ENCODE measurements at places on chromosomes 6 and 20.

DNA sequence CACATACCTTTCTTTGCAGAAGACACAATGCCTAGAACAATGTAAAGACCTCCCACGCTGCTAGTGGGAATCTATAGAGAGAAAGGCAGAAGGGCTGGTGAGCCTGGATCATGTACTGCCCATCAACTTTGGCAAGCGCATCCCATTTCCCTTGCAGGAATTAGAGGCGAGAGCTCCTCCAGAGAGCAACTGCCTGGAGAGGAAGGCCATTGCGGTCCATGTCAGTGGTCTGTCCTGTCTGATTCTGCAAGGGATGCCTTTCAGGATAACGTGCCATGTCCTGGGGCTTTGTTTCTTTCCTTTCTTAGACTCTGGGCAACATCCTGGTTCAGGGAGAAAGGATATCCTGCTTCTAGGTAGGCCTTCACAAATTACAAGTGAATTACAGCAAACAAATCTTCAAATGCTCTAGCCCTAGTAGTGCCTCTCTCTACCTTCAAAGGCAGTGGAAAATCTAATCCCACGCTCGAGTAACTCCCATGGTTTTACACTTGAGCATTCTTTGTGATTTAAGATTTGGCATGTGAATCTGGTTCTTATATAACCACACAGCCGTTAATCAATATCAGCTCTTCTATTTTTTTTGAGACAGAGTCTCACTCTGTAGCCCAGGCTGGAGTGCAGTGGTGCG, 38.5 kb downstream of the GCNT2 start:
- DNase-seq, result no peak

DNA sequence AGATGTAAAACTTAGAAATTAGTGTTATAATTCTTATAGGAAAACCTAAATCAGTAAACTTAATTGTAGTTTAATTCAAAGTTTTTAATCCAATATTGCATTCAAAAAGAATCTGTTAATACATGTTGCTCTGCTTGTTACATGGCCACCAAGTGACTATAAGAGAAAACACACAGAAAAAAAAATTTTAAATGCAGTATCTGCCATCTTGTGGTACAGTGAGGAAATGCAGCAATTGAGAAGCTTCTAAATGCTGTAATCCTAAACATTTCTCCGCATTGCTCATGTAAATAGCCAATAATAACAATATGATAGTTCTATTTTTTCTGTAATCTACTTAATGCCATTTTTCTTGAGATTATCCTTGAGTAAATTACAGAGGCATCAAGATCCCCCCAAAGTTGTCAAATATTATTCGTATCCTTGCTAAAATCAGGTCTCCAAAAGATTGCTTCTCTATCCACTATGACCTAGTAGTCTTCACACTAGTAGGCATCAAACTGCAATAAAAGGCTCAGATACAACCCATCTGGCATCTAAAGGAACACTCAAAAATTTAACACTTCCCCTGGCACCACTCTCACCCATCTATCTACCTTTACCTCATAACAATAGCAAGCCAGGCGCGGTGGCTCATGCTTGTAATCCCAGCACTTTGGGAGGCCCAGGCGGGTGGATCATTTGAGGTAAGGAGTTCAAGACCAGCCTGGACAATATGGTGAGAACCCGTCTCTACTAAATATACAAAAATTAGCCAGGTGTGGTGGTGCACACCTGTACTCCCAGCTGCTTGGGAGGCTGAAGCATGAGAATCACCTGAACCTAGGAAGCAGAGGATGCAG, 34.6 kb downstream of the HDAC2 start:
- DNase-seq, result no peak

GRCh38 chr20:62020935-62021701, 44.6 kb downstream of the TAF4 start:
- peak; percentile 57 for DNase-seq

DNA sequence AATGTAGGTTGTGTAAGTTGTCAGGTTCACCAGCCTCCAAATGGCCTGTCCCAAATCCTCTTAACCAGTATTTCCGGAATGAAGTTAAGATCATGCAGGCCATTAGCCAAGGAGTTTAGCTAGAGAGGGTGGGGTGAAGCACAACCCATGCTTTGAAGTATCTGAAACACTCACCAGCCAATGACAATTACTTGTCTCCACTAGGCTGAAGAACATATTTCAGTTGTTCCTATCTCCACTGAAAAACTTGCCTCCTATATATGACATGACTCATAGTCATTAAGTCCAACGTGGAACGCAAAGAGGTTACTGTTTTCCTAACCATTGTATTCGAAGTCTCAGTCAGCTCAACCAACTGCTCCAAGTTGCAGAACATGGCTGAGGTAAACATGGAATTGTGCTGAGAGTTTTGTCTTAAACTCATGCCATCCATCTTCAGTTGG, 37.4 kb upstream of the TNFAIP3 start:
- no peak for DNase-seq

DNA sequence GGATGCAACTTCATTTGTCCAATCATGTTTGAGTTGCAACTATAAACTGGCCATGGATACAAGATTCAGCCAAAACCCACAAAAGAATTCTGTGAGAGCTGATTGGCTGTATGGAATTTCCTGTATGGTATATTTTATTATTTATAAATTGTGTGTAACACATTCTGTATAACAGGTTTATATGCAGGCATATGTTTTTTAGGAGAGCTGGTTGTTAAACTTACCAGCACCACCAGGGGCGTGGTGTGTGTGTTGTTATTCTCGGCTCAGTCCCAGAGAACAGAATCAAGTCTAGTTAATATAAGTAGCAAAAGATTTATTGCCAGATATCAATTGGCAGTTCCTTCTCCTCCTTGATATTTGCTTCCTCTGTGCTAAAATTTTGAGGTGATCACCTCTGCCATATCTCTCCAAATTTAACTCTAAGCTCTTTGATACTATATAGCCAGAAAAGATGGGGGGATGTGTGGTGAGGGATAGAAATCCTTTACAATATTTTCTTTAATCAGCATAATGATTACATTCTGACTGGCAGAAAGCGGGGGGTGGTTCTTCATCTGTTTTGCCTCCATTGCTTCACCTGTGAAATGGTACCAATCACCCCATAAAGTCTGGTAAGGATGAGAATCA, 22.9 kb downstream of the CNBD2 start:
- DNase-seq, result no peak

- DNase-seq, result no peak
These were observed 25.8 kb downstream of the CDKAL1 start for GRCh38 chr6:20559924-20560551.

GRCh38 chr20:36183155-36183944, 28.8 kb downstream of the EPB41L1 start:
- no peak for DNase-seq

DNA sequence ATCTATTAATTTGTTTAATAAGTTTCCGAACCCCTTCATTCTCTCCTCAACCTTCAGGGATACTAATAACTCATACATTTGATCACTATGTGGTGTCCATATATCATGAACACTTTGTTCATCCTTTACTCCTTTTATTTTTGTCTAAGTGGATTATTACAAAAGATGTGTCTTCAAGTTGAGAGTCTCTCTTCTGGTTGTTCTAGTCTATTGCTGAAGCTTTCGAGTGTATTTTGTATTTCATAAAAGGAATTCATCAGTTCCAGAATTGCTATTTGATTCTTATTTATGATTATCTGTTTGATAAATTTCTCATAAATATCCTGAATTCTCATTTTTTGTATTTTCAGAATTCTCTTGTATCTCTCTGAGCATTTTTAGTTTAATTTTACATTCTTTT, 96.5 kb upstream of the RUNX2 start:
- no peak for DNase-seq

- DNase-seq, result no peak
These were observed 48.3 kb downstream of the TRERF1 start for GRCh38 chr6:42403421-42403820.

DNA sequence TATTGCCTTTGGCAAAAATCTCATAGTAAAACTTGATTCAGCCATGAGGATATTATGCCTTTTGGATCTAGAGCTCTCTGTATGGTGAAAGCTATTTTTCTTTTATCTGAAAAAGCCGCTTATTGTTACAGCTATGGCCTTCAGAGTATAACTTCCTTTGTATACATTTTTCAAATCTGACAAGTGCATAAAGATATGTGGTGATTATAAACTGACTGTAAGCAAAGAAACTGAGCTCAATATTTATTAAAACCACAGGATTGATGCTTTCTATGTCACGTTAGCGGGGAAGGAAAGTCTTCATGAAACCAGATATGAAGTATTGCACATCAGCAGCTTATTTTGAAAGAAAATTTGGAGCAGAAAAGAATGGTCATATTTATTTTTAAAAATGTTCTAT, 151.8 kb downstream of the THEMIS start:
- DNase-seq, result no peak

DNA sequence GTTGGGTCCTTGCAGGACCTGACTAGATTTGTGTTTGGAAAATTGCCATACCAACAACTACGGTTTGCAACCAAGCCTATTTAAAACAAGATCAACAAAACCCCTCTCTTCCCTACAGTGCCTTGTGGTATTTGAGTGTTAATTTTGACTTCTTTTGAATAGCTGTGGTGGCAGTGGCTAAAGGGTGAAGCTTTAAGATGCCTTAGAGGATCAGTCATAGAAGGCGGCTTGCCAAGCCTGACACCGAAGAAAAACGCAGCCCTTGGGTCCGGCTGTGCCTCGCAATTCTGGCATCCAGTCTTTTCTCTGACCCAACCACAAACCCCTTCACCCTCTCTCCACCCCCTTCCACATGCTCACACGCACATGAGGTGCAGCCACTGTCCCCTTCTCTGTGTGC, 32.6 kb downstream of the BMP6 start:
- DNase-seq, result no peak

- DNase-seq, result no peak
These were observed 31.4 kb downstream of the SNPH start for GRCh38 chr20:1297486-1297885.

DNA sequence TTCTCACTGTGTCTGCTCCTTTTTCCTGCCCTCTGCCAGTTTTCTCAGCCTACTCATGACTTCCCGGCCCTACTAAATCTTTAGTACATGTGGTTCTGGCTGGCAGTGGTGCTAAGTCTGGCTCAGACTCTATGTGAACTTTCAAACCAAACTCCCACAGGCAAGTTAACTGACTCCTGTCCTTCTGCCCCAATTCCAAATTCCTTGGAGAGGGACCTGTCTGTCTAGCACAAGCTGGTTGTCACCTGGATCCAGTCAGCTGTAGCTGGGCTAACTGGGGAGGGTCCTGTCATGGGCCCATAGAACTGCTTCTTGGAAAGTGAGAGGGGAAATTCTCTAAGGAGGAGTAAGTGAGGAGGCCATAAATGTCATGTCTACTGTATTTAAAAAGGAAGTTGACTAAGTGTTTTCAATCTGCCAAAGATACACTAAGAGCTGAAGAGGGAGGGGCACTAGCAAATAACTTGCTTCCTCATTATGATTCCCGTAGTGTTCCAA, 240.1 kb downstream of the KCNQ5 start:
- DNase-seq, result peak; percentile 6

- no peak for DNase-seq
These were observed 46.2 kb downstream of the LRRN4 start for GRCh38 chr20:6007529-6008103.

DNA sequence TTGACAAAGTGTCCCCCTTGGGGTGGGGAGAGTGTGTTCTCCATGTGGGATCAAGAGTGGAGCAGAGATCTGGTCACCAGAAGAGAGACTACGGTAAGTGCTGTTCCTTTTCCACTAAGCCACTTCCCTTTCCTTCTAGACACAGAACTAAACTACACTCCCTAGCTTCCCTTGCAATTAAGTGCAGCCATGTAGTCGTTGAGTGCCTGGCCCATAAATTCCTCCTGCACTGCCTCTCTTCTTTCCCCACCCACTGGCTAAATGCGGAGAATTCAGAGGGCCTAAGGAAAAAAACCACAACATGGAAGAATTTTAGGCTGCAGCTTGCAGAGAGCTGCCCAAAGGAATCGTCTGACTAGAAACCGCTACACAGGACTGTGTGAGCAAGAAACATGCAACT, 1.5 kb downstream of the WDR27 start:
- no peak for DNase-seq

DNA sequence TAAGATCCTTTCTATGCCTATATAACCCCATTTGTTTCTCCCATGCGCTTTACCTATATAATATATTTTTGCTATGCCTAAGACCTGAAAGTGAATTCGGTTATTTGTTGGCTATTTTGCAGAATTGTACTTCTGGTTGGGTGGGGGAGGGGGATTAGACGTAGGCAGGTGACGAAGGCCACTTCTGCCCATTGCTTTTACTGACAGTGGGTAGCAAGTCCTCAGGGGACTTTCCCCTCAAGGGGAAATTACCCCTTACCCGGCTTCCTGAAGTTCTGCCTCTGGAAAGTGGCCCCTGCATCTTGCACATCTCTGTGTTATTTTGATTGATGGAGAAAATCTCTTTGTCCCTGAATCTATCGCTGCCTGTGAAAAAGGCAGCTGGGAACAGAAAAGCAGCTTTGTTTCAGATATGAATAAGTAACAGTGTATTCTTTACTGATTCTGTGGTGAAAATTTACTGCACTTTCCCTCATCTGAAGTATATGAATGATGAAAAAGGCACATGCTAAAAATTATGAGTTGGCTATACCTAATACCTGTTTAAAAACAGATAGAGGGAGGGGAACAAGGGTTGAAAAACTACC, 133.9 kb downstream of the UTRN start:
- no peak for DNase-seq

DNA sequence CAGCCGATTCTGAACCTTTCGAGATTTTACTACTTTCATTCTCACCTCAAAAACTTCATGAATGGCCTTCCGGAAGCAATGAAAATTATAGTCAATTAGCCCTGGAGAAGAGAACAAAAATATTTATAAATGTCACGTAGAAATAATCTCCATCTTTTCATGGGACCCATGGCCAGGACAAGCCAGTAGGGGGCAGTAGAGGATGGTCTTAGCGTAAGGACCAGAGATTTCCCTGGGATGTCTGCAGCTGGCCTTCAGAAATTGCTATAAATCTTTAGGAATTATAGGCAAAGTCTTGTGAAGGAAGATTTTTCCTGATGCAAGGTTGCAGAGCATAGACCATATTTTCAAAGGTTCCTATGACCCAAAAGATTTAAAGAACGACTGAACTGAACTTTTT, 15.6 kb upstream of the UBE2J1 start:
- peak; percentile 69 for DNase-seq

GRCh38 chr6:16067568-16067967, 61.3 kb upstream of the MYLIP start:
- no peak for DNase-seq

- DNase-seq, result peak; percentile 57
These were observed at the start of gene DSP for GRCh38 chr6:7541175-7542064. Gene DSP (plus strand): TSS chr6:7541671. CDS start chr6:7541916, 245 bp downstream.

DNA sequence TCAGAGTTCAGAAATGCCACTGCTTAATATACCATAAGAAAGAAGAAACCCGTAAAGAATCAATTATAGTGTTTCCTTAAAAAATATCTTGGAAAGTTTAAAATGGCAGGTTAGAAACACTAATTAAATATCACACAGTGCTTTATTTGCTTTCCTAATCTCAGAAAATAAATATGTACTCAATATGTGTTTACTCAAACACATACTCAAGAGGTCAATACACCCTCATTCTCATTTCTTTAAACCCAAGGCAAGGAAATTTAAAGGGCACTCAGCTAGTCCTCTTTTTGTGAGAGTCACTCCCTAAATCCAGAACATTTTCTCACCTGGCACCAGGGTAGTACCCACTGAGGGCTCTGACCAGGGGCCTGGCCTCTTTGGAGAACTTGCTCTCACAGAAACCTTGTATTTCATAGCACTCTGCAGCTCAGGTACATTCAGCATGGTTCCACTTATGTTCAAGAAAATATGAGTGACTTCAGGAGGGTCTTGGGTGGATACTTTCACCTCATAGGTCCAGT, 38.2 kb downstream of the ROS1 start:
- DNase-seq, result no peak

- DNase-seq, result no peak
These were observed 4.6 kb upstream of the CABLES2 start for GRCh38 chr20:62411479-62412193.
